ENCODE measurements at places on chromosomes 2 and 18. TPM values are rescaled to one million over a fixed set of nuclear protein-coding genes. Genes with fewer than 3 reads are reported as not detected.

DNA sequence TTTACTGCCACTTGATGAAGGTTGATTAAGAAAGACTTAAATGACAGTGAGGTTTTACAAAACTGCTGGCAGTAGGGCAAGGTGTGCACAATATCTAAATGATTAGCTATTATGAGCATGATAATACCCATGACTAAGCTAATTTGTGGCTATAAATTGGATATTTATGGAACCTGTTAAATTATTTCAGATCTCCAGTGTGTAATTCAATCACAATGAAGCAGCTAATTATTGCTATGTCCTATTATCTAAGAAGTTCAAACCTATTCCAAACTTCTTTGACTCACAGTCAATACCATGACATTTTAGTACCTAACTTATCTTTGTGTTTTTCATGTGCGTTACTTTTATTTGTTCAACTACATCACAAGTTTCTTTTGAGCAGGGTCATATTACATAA lies 253.8 kb upstream of the MMADHC start:
- no peak for DNase-seq

GRCh38 chr2:138997856-138998517 lies 217.8 kb upstream of the NXPH2 start:
- no peak for DNase-seq

- DNase-seq = no peak
These were observed 31.8 kb downstream of the STRADB start for GRCh38 chr2:201483342-201483741.

DNA sequence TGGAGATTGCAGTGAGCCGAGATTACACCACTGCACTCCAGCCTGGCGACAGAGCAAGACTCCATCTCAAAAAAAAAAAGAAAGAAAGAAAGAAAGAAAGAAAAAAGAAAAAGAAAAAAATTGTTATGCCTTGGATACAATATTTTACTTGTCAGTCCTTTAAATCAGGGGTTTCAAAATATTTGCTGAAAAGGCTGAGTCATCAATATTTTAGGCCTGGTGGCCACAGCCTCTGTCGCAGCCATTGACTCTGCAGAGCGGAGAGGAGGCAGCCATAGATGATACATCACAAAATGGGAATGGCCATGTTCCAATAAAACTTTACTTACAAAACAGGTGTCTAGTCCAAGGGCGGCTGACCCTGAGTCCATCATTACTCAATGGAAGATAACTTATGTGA lies 314.8 kb upstream of the SALL3 start:
- DNase-seq = no peak

DNA sequence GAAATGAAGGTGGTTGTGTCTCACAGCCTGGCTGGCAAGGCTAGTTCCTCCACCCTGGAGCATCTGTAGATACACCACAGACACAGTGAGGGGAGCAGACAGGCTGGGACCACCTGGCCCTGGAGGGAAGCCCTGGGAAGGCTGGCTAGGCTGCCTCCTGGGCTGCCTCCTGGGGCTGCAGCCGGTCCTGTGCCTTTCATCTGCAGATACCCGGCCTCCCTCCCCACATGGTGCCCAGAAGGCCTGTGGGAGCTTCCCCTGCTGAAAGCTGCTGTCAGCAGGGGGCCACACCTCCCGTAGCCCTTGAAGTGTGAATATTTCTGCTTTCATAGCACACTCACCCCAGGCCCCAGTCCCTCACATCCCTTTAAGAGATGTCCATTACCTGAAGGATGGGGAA lies 37.6 kb downstream of the SDC1 start:
- DNase-seq = no peak

- no peak for DNase-seq
These were observed 45.3 kb downstream of the DSC3 start for GRCh38 chr18:30997223-30997622.

DSC2 gene
- 0.58 TPM for total RNA-seq

SOX11 gene
- not detected for total RNA-seq
